ENCODE measurements at places on chromosomes 7 and 10.

DNA sequence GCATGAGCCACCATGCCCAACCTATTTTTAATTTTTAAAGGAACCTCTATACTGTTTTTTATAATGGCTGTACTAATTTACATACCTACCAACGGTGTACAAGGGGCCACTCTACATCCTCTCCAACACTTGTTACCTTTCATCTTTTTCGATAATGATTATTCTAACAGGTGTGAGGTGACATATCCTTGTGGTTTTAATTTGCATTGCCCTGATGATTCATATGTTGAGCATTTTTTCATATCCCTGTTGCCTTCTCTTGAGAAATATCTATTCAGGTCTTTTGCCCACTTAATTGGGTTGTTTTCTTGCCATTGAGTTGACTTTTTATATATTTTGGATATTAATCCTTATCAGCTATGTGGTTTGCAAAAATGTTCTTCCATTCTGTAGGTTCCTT is 167.0 kb downstream of the CTTNBP2 start:
- no peak for DNase-seq

DNA sequence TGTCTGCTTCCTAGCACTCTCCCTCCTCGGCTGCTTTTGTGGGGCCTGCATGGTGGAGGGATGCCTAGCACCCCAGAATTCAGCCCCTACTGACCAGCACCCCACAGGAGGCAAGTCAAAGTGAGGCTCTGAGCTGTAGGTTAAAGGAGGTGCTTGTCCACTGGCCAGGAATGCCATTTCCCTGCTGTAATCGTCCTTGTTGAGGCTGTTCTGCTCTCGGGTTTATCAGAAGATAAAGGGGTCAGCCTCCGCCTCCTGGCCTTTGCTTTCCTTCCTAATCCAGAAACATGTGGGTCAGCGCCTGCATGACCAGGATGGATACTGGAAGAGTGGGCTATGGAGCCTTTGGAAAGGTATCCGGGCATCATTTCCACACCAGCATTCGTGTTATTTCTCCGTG is 98.9 kb downstream of the MKI67 start:
- DNase-seq: no peak

DNA sequence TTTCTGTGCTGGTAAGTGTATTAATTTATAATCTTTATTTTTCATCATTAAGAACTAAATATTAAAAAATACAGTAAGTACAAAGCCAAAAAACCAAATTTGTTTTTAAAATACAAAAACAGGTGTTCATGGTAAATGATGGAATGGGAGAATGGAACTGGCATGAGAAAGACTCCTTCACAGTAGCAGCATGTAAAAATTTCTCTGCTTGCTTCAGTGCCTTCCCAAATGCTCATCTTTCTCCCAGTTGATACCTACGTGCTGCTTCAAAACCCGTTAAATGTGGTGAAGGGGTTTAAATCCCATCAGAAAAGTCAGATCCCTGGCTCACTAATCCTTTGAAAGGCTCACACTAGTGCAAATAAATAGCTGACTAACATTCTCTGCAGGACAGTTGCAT is 4.2 kb downstream of the RNF133 start:
- DNase-seq: no peak

DNA sequence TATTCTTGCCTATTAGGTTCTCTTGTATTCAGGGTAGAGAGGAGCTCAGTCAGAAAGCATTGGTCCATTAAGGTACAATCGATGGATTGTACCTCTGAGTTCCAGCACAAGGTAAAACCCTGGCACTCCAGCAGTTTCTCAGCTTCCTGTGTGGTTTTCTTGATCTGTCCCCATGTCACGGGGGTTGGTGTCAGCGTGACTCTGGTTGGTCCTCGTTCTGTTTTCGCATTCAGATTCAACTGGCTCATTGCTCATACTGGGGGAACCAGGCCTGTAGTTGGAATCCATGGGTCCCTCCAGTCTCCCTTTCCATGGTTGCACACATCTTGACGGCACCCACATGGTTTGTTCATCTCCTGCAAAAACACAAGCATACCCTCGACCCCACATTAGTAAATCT is 32.7 kb upstream of the RASGEF1A start:
- DNase-seq: no peak

- DNase-seq: no peak
Measured at GRCh38 chr10:11045487-11045886, 27.8 kb downstream of the CELF2 start.

DNA sequence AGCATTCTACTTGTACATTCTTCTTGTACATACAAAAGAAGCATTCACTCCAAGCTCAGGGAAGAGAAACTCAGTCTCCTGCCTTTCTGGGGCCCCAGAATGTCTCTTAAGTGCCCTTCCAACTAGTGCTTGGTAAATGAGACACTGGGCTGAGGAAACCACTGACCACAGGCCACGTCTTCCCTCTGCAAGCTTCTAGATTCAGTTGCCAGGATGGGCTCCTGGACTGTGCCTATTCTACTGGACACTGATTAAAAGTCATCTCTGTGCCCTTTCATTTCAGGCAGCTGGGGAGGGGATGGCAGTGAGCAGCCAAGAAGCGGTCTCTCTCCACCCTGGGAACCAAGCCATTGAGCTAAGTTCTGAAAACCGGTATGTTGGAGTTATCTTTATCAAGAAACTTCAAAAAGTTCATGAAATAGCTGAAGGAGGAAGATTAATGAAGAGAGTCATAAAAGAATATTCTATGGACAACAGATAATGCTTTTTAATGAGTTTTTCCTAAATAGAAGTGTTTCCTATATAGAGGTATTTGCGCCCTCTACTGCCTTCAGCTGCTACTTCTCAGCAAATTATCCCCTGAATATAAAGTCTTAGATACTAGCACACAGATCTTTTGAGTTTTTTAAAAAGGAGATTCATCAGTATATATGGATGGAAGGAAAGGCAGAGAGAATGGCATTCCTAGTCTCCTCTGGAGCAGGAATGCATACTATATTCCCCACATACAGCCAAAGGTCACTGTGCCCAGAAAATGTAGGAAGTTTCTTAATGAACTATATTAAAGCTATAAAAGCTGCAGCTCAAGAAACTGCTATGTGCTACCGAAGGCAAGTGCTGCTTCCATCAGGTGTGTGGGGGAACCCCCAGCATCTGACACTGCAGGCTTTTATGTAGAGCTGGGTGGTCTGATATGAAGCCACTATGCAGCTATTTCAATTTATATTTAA is 8.4 kb upstream of the IFIT1B start:
- peak; percentile 85 for DNase-seq

DNA sequence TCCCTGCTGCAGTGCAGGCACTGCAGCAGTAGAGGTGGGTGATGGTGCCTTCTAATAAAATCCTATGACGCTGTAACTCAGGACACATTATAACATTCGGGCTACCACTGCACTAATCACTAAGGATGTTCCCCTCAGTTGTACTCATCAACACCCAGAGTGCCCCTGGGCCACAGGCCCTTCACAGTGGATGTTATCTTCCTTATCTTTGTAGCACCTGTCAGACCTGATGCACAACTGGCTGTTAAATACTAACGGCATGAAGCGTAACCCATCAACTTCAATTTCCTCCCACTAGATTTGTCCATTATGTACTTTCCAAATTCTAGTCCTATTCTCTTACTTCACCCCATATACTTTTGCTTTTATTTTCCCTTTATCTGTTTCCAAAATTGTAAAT is 66.3 kb downstream of the PARD3 start:
- no peak for DNase-seq

DNA sequence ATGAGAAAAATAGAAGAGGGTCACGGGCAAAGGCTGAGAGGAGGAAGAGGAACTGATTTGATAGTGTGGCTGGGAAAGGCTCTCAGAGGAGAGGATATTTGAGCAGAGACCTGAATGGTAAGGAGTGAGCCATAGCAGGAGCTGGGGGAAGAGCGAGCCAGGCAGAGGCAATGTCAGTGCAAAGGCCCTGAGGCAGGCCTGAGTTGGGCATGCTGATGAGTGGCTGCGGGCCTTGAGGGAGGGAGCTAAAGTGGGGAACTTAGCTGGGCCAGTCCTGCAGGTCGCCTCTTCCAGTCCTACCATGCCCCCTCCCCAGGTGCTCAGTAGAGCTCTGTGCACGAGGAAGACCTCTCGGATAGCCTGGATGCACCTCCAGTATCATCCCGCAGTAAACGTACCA is 55.4 kb upstream of the FGFR2 start:
- DNase-seq: no peak

DNA sequence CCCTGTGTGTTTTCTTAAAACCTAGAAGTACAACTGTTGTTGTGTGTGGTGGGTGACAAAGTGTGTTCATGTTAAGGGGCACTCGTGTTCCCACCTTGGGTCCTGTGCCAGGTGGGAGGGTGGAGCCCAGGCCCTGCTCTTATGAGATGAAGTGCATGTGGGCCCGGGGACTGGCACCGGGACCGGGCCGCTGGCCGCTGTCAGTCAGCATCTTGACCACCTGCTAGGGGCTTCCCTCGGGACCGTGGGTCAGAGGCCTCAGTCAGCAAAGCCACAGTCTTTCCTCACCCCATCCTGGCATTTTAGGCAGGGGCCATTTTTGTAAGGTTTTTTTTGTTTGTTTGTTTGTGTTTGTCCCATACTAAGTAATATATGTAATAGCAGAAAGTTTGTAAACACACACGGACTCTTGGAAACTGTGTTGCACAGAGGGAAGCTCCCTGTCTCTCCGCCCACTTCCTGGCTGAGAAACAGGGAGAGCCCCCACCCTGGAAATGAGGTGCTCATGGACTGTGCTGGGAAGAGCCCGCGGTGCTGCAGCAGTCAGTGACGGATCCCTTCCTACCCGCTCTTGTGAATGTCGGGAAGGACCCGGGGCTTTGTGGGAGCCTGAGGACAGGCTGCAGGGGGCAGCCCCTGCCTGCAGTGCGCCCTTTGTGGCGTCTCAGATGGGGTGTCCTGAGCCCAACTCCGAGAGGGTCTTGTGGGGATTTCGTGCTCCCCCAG is 13.4 kb downstream of the AGAP3 start:
- no peak for DNase-seq

- no peak for DNase-seq
Measured at GRCh38 chr10:44569193-44570091, 184.5 kb upstream of the CXCL12 start.

DNA sequence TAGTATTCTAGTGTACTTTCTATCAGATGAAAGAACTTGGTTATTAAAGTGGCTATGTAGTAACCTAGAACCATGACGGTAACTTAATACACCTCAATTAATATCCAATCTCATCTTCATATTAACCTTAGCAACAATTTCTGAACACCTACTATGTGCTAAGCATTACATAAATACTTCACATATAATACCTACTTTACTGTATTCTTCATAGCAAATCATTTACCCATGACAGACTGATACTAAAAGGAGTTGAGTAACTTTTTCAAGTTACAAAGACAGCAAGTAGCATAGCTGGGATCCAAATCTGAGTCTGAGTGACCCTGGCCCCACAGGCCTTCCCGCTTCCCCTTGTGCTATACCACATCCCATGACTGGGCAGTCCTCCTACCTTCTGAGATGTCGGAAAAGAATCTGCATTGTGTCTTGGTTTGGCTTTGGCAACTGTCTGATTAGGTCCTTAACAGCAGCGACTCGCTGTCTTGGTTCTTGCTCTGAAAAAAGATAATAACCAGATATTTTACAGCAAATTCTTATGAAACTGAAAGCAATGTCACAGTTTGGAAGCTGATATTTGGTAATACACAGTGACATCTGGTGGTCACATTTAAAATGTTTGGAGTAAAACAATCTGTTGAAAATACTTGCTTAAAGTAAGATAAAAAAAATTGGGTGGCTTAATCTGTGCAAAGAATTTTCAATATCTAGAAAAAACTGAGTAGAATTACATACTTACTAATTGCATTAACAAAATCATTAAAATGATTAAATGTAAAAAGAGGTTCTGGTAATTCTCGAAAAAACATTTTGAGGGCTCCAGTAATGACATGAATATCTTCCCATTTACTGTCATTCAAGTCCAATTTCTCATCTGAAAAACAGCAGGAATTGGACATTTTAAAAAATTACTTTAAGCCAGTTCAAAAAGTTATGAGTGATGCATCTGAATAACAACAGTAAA is 120.1 kb downstream of the ARHGAP12 start:
- DNase-seq: peak; percentile 76

DNA sequence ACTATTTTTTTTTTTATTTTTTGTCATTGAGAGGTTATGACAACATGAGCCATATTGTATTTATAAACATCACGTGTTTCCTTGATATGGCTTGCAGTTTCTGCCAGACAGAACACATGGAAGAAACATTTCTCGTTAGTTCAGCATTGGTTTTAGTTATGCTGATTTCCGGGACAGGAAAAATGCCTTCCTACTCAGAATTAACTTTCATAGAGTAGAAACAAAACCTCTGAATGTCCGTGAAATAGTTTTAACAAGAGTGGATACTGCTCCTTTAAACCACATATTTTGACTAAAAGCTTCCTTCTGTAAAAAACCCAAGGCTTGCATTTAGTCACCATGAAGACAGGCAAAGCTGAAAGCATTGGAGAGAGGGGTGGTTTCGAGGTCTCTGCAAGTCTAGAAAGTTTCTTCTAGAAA is 240.4 kb downstream of the KIAA1217 start:
- no peak for DNase-seq

DNA sequence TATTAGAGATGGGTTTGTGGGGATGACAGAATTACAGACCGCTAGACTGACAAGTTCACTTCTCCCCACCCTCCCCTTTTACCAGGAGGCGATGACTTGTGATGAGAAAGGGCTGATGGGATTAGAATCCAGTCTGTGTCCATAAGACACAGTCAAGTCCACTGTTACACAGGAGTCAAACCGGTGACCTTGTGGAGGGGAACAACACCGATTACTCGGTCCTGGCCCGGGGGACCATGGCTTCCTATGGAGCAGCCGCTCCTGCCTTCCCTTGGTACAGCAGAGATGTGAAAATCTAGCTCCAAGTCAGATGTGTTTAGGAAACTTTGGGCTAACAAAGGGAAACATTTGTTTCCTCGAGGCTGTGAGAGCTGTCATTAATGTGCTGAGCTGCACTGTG is 105.5 kb downstream of the ACTR3B start:
- no peak for DNase-seq

- DNase-seq: no peak
Measured at GRCh38 chr7:42692621-42693020, 219.2 kb downstream of the C7orf25 start.

GRCh38 chr10:100038561-100039071 is 28.9 kb upstream of the DNMBP start:
- DNase-seq: no peak

GRCh38 chr7:34902182-34902581 is 135.1 kb downstream of the DPY19L1 start:
- DNase-seq: no peak
